ENCODE measurements at places on chromosomes 11 and 22. TPM values are rescaled to one million over a fixed set of nuclear protein-coding genes. Genes with fewer than 3 reads are reported as not detected.

DNA sequence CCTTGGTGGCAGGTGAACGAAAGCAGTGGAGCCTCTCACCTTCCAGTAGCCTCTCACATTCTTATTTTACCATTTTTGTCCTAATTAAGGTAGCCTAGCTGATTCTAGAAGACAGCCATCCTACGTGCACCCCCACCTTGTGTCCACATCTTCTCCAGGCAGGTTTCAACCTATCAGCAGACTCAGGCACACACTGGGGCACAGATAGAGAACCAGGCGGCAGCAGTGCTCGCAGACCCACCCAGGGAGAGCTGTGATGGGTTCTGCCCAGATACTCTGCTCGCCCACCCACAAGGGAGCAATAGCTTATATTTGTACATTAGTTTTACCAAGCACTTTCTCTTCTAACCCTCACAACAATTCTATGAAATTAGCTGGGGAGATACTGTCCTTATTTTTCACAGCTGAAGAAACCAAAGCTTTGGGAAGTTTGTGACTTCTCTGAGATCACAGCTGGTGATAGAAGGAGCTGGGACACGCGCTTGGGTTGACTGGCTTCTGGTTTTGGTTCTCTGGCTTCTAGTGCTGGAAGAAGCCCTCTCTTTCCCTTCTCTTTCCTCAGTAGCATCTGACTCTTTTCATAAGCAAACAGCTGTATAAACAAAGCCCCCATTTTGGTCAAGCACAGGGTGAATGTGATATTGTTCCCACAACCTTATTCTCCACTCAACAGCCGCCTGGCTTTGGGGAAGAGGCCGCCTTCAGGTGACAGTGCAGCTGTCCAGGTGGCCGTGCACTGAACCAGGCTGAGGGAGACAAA is 36.9 kb downstream of the PPP2R1B start:
- H3K27me3 ChIP-seq = no peaks in the 10 kb centered on the region
- H3K36me3 ChIP-seq = peaks cover 6% of the 10 kb centered on the region
- H3K27ac ChIP-seq = no peak overlapping the region
- peaks cover 29% of the 10 kb centered on the region for H3K4me1 ChIP-seq

- H3K27me3 ChIP-seq = peaks cover 33% of the 10 kb centered on the region
- H3K4me1 ChIP-seq = no peaks in the 10 kb centered on the region
- no peak overlapping the region for H3K27ac ChIP-seq
Observed at GRCh38 chr11:95058621-95059020, 8.1 kb upstream of the SRSF8 start.

DNA sequence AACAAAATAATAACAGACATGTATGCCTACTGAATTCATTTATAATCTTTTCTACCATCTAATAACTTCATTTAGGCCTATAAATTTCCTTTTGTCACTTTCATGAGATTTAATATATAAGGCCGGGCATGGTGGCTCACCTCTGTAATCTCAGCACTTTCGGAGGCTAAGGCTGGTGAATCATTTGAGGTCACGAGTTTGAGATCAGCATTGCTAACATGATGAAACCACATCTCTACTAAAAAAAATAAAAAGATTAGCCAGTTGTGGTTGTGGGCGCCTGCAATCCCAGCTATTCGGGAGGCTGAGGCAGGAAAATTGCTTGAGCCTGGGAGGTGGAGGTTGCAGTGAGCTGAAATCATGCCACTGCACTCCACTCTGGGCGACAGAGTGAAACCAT is 14.2 kb upstream of the NTM start:
- H3K36me3 ChIP-seq = no peaks in the 10 kb centered on the region
- H3K27ac ChIP-seq = no peak overlapping the region
- H3K4me1 ChIP-seq = no peaks in the 10 kb centered on the region
- DNase-seq = no peak

DNA sequence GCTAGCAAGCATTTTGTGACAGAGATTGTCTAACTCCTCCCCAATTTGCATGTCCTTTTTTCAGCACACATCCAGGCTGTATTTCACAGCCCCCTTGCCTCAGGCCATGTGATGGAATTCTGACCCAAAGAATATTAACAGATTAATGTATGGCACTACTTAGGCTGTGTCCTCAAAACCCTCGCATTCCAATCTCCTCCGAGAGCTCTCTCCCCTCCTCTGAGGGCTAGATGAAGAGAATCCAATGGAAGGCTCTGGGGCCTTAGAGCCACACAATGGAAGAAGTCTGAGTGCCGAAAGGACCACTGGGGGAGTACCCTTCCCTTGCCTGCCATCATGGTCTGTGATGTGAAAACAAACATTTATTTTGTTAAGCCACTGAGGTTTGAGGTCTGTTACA is 13.7 kb upstream of the NNMT start:
- no peak for DNase-seq
- H3K27me3 ChIP-seq = peaks cover 1% of the 10 kb centered on the region
- H3K36me3 ChIP-seq = no peaks in the 10 kb centered on the region
- no peak overlapping the region for H3K4me3 ChIP-seq
- H3K4me1 ChIP-seq = peaks cover 30% of the 10 kb centered on the region

Gene SCGB1C1
- not detected for total RNA-seq

Gene KREMEN1
- total RNA-seq = 0.99 TPM

DNA sequence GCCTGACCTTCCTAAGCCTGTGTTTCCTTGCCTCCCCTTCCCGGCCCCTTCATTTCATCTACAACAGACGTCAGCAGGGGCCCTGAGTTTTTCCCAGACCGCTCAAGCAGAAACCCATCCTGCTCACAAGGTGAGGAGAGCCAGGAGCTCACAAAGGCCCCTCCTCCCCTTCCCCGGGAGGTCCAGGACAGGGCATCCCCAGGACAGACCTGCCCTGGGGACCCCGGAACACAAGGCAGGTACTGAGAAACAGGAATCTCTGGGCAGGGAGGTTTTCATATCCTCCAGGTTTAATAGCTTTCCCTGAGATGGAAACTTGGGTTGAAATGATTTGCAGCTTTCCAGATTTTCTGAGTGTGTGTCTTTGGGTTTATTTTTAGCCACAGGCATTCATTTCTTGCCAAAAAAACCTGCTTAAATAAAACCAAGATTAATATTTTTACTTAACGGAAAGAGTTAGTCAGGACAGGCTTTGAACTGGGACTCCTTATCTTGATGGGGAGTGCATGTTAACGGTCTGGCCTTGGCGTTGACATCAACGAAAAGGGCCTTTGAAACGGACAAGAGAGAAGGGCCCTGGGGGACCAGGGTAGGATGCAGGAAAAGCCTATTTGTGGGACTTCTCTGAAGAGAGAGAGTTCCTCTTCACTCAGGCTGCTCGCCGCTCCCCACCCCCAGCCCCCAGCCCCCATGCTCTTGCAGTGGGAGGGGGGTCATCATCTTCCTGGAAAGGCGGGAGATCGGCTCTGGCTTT is 38.5 kb downstream of the TIMP3 start:
- no peaks in the 10 kb centered on the region for H3K27me3 ChIP-seq
- no peak overlapping the region for H3K4me3 ChIP-seq
- no peaks in the 10 kb centered on the region for H3K36me3 ChIP-seq
- no peak for DNase-seq
- no peaks in the 10 kb centered on the region for H3K4me1 ChIP-seq

Gene TMA7B
- total RNA-seq = not detected

Gene SMIM35
- not detected for total RNA-seq

- H3K4me3 ChIP-seq = no peak overlapping the region
- no peak for DNase-seq
- no peaks in the 10 kb centered on the region for H3K4me1 ChIP-seq
- no peaks in the 10 kb centered on the region for H3K36me3 ChIP-seq
- no peak overlapping the region for H3K27ac ChIP-seq
Observed at GRCh38 chr11:132639986-132640385, 892.3 kb downstream of the OPCML start.

- no peaks in the 10 kb centered on the region for H3K4me1 ChIP-seq
- no peak overlapping the region for H3K4me3 ChIP-seq
- no peaks in the 10 kb centered on the region for H3K36me3 ChIP-seq
- H3K27me3 ChIP-seq = no peaks in the 10 kb centered on the region
Observed at GRCh38 chr11:112751329-112751728, 209.9 kb upstream of the NCAM1 start.

- peaks cover 9% of the 10 kb centered on the region for H3K4me1 ChIP-seq
- no peak overlapping the region for H3K4me3 ChIP-seq
- H3K27ac ChIP-seq = no peak overlapping the region
- peaks cover 31% of the 10 kb centered on the region for H3K36me3 ChIP-seq
Observed at GRCh38 chr11:2390725-2391151, 9.8 kb upstream of the TSSC4 start.

- peak overlapping the region; percentile 30 for H3K27ac ChIP-seq
- H3K27me3 ChIP-seq = no peaks in the 10 kb centered on the region
- peak overlapping the region; percentile 27 for H3K4me3 ChIP-seq
- H3K36me3 ChIP-seq = no peaks in the 10 kb centered on the region
- peaks cover 8% of the 10 kb centered on the region for H3K4me1 ChIP-seq
- peak; percentile 76 for DNase-seq
Observed at GRCh38 chr22:35627267-35628041, 10.3 kb upstream of the MB start.

Gene IFITM1
- total RNA-seq = 4.0 TPM

DNA sequence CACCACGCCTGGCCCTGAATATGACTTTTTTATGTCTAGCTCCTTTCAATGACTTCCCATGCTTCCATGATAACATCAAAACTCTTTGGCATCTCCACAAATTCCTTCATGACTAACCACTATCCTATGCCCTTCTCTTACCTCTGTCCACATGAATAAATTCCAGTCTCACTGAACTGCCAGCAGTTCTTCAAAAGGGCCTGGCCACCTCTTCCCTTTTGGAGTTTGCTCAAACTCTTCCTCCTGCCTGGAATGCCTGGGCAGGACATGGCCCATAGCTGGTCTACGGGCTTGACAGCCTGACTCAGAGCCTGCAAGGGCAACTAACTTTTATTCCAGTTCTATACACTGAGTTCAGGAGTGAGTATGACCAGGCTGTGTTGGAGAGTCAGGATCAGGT is 41.8 kb upstream of the ZBTB16 start:
- no peaks in the 10 kb centered on the region for H3K27me3 ChIP-seq
- no peak overlapping the region for H3K27ac ChIP-seq
- no peak for DNase-seq
- no peak overlapping the region for H3K4me3 ChIP-seq
- no peaks in the 10 kb centered on the region for H3K4me1 ChIP-seq
- H3K36me3 ChIP-seq = no peaks in the 10 kb centered on the region

Gene CABP4
- total RNA-seq = 4.2 TPM

DNA sequence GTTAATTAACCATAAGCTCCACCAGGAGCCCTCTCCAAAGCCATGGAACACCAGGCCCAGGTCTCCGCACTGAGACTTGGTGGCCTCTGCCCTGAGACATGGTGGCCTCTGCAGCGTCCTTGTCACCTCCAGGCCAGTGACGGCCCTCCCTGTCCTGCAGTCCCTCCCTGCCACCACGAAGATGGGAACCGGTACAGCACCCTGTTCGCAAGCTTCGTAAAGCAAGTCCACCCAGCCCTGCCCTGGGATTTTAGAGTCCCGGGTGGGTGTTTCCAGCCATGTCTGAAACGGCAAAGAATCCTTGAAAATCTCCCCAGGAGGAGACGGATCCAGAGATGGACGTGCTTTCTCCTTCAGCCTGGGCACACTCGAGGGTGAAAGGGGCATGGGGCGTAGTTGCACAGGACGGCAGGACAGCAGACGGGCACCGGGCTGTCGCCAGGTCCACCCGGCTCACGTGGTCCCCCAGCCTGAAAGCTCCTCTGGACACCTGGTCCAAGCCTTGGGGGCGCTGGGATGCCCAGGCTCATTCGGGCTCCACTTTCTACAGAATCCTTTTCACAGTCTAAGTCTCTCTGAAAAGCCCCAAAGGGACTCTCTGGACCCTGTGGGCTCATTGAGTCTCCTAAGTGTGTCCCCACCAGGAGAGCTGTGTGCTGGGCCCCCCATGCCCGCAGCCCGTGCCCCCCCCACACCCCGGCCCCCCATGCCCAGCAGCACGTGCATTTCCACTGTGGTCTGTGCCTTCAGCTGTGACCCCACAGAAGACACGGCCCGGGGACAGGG is 456.2 kb downstream of the BRD1 start:
- no peak overlapping the region for H3K4me3 ChIP-seq
- no peak overlapping the region for H3K27ac ChIP-seq
- H3K4me1 ChIP-seq = no peaks in the 10 kb centered on the region
- H3K27me3 ChIP-seq = no peaks in the 10 kb centered on the region
- DNase-seq = no peak

DNA sequence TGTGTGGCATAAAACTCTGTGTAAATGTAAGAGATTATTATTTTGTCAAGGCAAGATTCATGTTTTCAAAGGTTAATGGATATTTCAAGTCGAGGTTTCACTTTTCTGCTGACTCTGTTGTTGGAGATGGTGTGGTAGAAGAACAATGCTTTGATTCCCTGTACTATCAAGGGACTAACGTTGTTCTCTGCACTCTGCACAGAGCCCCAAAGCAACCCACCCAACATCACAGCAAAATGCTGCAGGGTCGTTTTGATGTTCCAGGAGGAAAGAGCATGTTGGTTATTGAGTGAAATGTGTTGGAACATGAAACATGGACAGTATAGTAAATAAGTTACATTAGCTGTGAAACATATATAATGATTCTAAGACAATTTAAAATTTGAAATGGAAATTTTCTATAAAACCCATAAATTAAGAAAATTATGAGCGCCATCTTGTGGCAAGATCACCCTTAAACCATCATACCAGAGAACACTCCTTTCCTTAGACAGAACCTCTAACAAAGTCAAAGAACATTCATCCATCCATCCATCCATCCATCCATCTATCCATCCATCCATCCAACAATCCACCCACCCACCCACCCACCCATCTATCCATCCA is 164.4 kb upstream of the ZBED5 start:
- peak; percentile 29 for DNase-seq
- H3K36me3 ChIP-seq = no peaks in the 10 kb centered on the region
- no peak overlapping the region for H3K27ac ChIP-seq
- no peak overlapping the region for H3K4me3 ChIP-seq
- H3K27me3 ChIP-seq = peaks cover 9% of the 10 kb centered on the region

Gene PLEKHA7
- total RNA-seq = 3.8 TPM

Gene GRAMD1B
- total RNA-seq = 6.8 TPM

DNA sequence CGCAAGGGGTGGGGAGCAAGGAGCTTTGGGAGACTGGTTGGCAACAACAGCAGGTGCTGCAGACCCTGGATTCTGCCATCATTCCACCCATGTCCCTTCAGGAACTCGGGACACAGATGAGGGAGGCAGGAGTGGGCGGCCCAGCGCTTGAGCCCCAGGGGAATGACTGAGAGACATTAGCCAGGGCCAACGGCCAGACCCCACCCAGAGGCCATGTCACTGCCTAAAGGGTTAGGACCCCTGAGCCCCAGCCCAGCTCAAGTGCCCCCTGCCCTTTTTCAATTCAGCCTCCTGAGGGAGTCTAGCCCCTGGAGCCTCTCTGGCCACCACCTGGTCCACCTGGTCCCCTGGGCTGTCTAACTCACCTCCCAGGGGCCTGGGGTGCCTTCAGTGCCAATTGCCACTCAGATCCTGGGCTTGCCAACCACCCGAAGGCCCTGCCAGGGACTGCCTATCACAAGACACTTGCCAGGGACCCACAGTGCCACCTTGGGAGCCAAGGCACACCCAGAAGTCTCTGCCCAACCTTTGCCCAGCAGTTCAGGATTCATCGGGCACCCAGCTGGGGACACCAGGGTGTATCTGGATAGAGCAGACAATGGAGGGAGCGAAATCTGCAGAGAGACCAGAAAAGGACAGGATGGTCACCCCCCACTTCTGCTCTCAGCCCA is 16.6 kb downstream of the MFNG start:
- peaks cover 11% of the 10 kb centered on the region for H3K36me3 ChIP-seq
- no peak overlapping the region for H3K27ac ChIP-seq
- H3K4me1 ChIP-seq = peaks cover 2% of the 10 kb centered on the region

Gene PLAAT5
- not detected for total RNA-seq

Gene TMEM123
- total RNA-seq = 257 TPM

Measured in endothelial cell of umbilical vein (primary cell).